ENCODE measurements at places on chromosomes 7 and 10.

- DNase-seq = no peak
These were observed 144.1 kb downstream of the GLCCI1 start for GRCh38 chr7:8112685-8113084.

GRCh38 chr10:126511917-126512479, 123.7 kb upstream of the ADAM12 start:
- no peak for DNase-seq

DNA sequence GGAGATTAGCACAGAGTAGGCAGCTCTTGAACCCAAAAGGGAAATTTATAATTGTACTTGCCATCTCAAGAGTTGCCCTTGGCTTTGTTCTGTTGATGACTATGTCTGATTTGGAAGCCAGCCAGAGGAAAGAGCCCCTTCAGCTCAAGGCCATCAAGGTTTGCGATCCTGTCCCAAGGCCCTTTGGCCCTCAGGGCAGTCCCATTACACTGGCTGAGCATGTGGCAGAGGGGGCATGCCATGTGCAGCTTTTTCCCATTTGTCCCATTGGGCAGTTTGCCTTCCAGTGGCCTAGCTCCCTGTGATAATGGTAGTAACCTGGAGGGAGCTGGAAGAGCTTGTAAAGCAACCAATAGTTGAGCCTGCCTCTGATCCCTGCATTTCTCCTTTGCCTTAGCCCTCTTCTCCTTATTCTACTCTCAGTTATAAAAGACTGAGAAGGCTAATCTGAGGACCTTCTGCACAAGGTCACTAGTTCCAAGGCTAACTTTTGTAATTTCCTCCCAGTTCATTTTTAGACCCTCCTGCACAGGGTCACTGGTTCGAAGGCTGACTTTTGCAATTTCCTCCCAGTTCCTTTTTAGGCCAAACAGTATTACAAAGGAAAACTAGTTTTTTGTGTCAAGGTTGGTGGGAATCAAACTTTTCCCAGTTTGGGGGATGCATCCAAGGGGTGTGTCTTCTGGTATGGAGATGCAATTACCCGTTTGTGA, 31.0 kb upstream of the ARHGAP12 start:
- no peak for DNase-seq

DNA sequence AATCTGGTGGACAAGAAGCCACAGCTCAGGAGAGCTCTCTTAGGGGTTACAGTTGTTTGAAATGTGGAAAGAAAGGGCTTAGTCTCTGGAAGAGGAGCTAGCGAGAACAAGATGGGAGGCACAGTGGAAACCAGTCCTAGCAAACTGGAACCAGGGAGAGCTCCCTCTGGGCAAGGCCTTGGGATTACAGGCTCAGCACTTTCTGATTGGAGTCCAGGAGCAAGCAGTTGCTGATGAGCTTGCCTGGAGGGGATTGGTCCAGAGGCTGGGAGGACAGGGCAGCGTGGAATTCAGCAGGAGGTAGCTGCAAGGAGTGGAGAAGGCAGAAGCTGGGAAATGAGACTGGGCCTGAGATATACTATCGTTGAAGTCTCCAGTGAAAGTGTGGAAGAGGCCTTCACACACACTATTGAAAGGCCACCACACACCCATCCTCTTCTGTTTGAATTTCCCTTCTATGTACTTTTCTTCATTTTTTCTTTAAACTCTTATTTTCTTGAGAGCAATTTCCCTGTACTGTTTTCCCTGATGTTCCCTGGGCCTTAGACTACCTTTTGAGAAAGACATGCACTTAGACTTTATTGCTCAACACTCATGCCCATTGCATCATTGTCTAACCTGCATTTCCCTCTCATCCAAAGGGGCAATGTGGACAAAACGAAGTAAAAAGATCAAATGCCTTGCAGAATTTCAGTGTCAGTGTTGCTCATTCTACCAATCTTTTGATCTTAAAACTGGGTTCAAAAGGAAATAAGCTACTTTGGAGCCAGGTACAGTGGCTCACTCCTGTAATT, 57.8 kb upstream of the LANCL2 start:
- DNase-seq = no peak

GRCh38 chr7:100118388-100119071, 628 bp downstream of the TAF6 start:
- no peak for DNase-seq
